Hepatocyte (in vitro differentiated cells): ENCODE measurements at places on chromosomes 13 and 19. TPM values are rescaled to one million over a fixed set of nuclear protein-coding genes. Genes with fewer than 3 reads are reported as not detected.

- H3K36me3 ChIP-seq, result no peaks in the 10 kb centered on the region
- no peak for DNase-seq
Measured at GRCh38 chr19:31119951-31120690, 229.1 kb downstream of the TSHZ3 start.

GRCh38 chr19:33622809-33623511 lies 1.2 kb downstream of the CHST8 start:
- H3K4me3 ChIP-seq, result no peak overlapping the region
- peaks cover 13% of the 10 kb centered on the region for H3K4me1 ChIP-seq
- DNase-seq, result no peak
- no peaks in the 10 kb centered on the region for H3K36me3 ChIP-seq

Gene DDA1
- total RNA-seq, result 29.4 and 43.1 TPM in 2 replicates

Gene ZNF829
- 2.0 TPM in 2 replicates for total RNA-seq

- no peak overlapping the region for H3K27ac ChIP-seq
- H3K4me1 ChIP-seq, result no peaks in the 10 kb centered on the region
- DNase-seq, result no peak
- no peak overlapping the region for H3K4me3 ChIP-seq
Measured at GRCh38 chr13:71249011-71249410, 618.0 kb downstream of the DACH1 start.

- H3K4me1 ChIP-seq, result no peaks in the 10 kb centered on the region
- DNase-seq, result no peak
- no peak overlapping the region for H3K4me3 ChIP-seq
- H3K27ac ChIP-seq, result no peak overlapping the region
- no peaks in the 10 kb centered on the region for H3K27me3 ChIP-seq
Measured at GRCh38 chr13:29676941-29677452, 81.5 kb upstream of the SLC7A1 start.

Gene NLRP9
- total RNA-seq, result not detected in 2 replicates

- no peaks in the 10 kb centered on the region for H3K27me3 ChIP-seq
- H3K4me3 ChIP-seq, result no peak overlapping the region
- H3K4me1 ChIP-seq, result peaks cover 29% of the 10 kb centered on the region
- no peaks in the 10 kb centered on the region for H3K36me3 ChIP-seq
Measured at GRCh38 chr13:97110936-97111335, 111.2 kb upstream of the MBNL2 start.

GRCh38 chr19:51368366-51369282 lies at the start of gene CLDND2:
CLDND2 (minus strand) TSS chr19:51369003; CDS start chr19:51368577, 426 bp downstream.
- no peak for DNase-seq
- H3K27ac ChIP-seq, result peak within 1 kb of the TSS; percentile 86
- no peaks in the 10 kb centered on the region for H3K36me3 ChIP-seq
- H3K4me1 ChIP-seq, result peaks cover 24% of the 10 kb centered on the region
- no peaks in the 10 kb centered on the region for H3K27me3 ChIP-seq

DNA sequence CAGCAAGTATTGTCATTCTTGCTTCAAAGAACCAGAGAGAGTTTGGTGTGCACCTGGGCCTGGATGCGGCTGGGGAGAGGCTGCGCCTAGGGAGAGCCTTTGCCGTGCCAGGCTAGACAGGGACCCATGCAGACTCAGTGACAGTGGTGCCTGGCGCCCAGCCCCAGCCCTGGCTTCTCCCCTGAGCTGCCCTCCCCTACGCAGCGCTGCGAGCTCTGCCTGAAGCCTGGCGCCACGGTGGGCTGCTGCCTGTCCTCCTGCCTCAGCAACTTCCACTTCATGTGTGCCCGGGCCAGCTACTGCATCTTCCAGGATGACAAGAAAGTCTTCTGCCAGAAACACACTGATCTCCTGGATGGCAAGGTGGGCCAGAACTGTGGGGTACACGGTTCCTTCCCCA lies 12.0 kb downstream of the KMT2B start:
- no peaks in the 10 kb centered on the region for H3K27me3 ChIP-seq
- no peak overlapping the region for H3K4me3 ChIP-seq
- no peaks in the 10 kb centered on the region for H3K4me1 ChIP-seq
- DNase-seq, result no peak
- H3K27ac ChIP-seq, result no peak overlapping the region

Gene FAM216B
- total RNA-seq, result 0.80 and 0.90 TPM in 2 replicates

DNA sequence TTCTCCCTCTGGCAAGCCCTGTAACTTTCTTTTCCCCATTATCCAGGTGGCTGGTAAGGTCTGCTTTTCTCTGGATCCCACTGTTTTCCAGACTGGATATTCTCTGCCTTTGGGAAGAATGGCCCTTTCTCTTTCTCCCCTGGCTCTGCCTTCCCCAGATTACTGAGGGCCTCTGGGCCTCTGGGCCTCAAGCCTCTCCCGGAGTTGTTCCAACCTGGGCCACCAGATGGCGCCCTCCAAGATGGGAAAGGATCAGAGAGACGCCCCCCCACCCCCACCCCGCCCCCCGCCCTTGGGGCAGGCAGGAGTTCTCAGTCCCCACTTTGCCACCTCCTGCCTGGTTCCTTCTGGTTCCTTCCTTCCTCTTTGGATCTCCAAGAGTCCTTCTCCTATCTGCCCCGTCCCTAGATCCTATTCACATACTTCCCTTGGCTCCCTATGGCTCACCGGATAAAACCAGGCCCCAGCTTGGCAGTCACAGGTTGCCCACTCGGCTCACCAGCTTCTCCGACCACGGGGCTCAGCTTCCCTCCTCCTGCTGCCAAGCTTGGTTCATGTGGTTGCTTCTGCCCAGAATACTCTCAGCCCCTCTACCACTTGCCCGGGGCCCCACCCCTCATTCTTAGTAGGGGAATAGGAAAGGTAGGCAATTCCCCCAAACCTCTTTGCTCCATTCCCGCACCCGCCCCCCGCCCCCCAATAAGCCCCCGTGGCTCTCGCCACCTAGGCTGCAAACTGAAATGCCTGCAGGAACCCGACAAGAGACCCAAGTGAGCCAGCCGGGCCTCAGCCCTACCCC lies 13.1 kb downstream of the EPS8L1 start:
- peaks cover 14% of the 10 kb centered on the region for H3K4me1 ChIP-seq
- H3K27ac ChIP-seq, result no peak overlapping the region
- no peak overlapping the region for H3K4me3 ChIP-seq
- H3K36me3 ChIP-seq, result no peaks in the 10 kb centered on the region

DNA sequence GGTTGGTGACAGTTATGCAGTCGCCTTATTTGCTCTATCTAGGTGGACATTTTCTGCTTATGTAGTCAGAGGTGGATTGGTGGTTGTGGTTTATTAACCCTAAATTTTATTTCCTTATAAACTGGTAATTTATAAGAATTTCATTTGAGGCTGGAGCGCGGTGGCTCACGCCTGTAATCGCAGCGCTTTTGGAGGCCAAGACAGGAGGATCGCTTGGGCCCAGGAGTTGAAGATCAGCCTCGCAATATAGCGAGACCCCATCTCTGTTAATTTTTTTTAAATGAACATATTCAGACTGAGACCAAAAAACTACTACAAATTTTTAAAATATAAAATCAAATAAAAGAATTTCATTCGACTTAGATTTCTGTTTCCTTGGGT lies 810 bp downstream of the ZNF627 start:
- H3K4me3 ChIP-seq, result peak overlapping the region; percentile 89
- no peak for DNase-seq
- H3K27ac ChIP-seq, result peak overlapping the region; percentile 98
- no peaks in the 10 kb centered on the region for H3K36me3 ChIP-seq
- peaks cover 11% of the 10 kb centered on the region for H3K4me1 ChIP-seq

- H3K36me3 ChIP-seq, result no peaks in the 10 kb centered on the region
- H3K27me3 ChIP-seq, result no peaks in the 10 kb centered on the region
- H3K27ac ChIP-seq, result no peak overlapping the region
- peaks cover 4% of the 10 kb centered on the region for H3K4me1 ChIP-seq
- DNase-seq, result no peak
Measured at GRCh38 chr13:30995331-30995730, 62.9 kb downstream of the TEX26 start.

Gene CCNA1
- 0.47 TPM in 1 of 2 replicates, not detected in the other for total RNA-seq

- no peak overlapping the region for H3K27ac ChIP-seq
- no peaks in the 10 kb centered on the region for H3K36me3 ChIP-seq
- H3K27me3 ChIP-seq, result no peaks in the 10 kb centered on the region
- H3K4me1 ChIP-seq, result peaks cover 16% of the 10 kb centered on the region
- no peak overlapping the region for H3K4me3 ChIP-seq
Measured at GRCh38 chr13:43111559-43112400, 88.4 kb downstream of the DNAJC15 start.

GRCh38 chr13:81388400-81388799 lies 1047.5 kb upstream of the SPRY2 start:
- no peaks in the 10 kb centered on the region for H3K36me3 ChIP-seq
- H3K27ac ChIP-seq, result no peak overlapping the region
- H3K4me3 ChIP-seq, result no peak overlapping the region
- no peaks in the 10 kb centered on the region for H3K27me3 ChIP-seq
